Activated B cell treated with CpG ODN at 0.5 μM for 24 hours (primary cell): ENCODE measurements at places on chromosomes 2 and 18. TPM values are rescaled to one million over a fixed set of nuclear protein-coding genes. Genes with fewer than 3 reads are reported as not detected.

ABHD1 gene
- total RNA-seq = 0.20 and 1.1 TPM in 2 replicates

MAB21L4 gene
- not detected in 2 replicates for total RNA-seq

HOXD13 gene
- not detected in 2 replicates for total RNA-seq

GRCh38 chr2:237712477-237713377 is 85.3 kb downstream of the LRRFIP1 start:
- no peak overlapping the region for H3K4me3 ChIP-seq
- H3K27me3 ChIP-seq = no peaks in the 10 kb centered on the region
- no peak for DNase-seq
- peaks cover 57% of the 10 kb centered on the region for H3K36me3 ChIP-seq
- peaks cover 33% of the 10 kb centered on the region for H3K4me1 ChIP-seq
- no peak overlapping the region for H3K27ac ChIP-seq

SERPINB11 gene
- not detected in 2 replicates for total RNA-seq

MTERF4 gene
- 99.7 and 122 TPM in 2 replicates for total RNA-seq

CYP27A1 gene
- 0.49 and 0.55 TPM in 2 replicates for total RNA-seq

DNA sequence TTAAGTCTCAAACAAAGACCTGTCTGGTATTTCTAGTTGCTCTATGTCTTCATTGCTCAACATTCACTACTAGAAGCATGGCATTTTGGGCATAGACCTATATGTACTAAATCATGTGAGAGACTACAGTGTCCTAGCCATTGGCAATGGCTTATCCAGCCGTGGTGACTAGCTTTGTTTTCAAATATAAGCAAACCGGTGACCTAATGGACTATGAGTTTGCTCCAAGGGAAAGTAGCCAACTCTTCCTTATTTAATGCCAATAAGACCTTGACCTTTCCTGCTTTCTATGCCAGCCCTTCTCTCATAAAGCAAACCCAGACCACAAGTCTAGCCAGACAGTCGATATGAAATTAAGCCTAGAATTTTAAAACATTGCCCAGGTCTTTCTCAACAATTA is 113.7 kb upstream of the CREB1 start:
- DNase-seq = no peak
- H3K27ac ChIP-seq = no peak overlapping the region
- H3K4me3 ChIP-seq = no peak overlapping the region

- no peaks in the 10 kb centered on the region for H3K36me3 ChIP-seq
- DNase-seq = no peak
- no peak overlapping the region for H3K4me3 ChIP-seq
- no peak overlapping the region for H3K27ac ChIP-seq
- no peaks in the 10 kb centered on the region for H3K4me1 ChIP-seq
- no peaks in the 10 kb centered on the region for H3K27me3 ChIP-seq
These were observed 260.9 kb downstream of the ZNF804A start for GRCh38 chr2:184859187-184859586.

IL37 gene
- not detected in 2 replicates for total RNA-seq

PLGLB2 gene
- total RNA-seq = 2.5 and 2.8 TPM in 2 replicates

SP9 gene
- total RNA-seq = not detected in 2 replicates

LHCGR gene
- total RNA-seq = not detected in 2 replicates

ALPG gene
- total RNA-seq = not detected in 2 replicates

CRYBA2 gene
- not detected in 2 replicates for total RNA-seq

DNA sequence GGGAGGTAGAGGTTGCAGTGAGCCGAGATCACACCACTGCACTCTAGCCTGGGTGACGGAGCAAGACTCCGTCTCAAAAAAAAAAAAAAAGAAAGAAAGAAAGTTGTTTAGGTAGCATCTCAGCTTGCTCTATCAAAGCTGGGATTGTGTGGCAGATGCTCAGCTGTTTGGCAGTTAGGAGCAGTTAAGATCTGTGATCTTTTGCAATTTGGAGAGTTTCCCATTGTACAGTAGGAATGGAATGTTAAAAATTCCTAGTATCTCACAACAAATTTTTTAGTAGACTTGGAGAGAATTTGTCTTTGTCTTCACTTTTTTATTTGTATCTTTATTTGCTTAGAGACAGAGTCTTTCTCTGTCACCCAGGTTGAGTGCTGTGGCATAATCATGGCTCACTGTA is 122.9 kb upstream of the UNC80 start:
- peaks cover 2% of the 10 kb centered on the region for H3K27me3 ChIP-seq
- no peak overlapping the region for H3K27ac ChIP-seq
- no peak for DNase-seq

GRCh38 chr2:979069-979928 is 28.6 kb downstream of the SNTG2 start:
- peak overlapping the region; percentile 2 for H3K4me3 ChIP-seq
- H3K4me1 ChIP-seq = peaks cover 50% of the 10 kb centered on the region
- H3K27ac ChIP-seq = peak overlapping the region; percentile 54
- no peaks in the 10 kb centered on the region for H3K36me3 ChIP-seq
- no peak for DNase-seq
- H3K27me3 ChIP-seq = peaks cover 24% of the 10 kb centered on the region

DNA sequence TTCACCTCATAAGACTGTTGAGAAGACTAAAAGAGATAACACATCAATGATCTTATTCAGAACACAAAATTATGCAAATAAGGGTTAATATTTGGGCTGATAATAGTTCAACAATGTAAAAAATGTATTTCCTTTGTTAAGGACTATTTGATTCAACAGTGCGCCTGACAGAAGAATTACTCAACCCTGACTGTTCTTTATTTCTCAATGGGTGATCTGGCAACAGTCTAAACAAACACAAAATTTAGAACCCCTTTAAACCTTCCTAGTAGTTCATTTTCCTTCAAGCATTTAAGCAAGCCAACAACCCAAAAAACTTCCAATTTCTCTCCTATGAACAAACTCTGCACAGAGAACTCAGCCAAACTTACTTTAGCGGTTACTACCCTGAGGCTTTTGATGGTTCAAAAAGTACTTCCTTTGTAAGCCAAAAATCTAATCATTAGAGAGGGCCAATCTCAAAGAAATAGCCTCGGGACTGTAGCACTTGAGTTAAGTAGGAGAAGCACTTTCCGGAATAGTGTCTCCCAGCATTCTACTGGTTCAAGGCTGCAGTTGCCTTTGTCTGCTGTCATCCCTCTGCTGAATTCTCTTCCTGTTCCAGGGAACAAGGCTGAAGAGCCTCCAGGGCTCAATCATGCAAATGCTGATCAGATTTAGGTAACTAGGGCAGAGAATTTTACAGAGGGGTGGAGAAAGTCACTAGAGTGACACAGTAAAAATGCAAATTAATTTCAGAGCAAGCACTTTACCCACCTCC is 40.9 kb upstream of the MAPK4 start:
- no peak for DNase-seq
- H3K27ac ChIP-seq = no peak overlapping the region
- no peak overlapping the region for H3K4me3 ChIP-seq

DNA sequence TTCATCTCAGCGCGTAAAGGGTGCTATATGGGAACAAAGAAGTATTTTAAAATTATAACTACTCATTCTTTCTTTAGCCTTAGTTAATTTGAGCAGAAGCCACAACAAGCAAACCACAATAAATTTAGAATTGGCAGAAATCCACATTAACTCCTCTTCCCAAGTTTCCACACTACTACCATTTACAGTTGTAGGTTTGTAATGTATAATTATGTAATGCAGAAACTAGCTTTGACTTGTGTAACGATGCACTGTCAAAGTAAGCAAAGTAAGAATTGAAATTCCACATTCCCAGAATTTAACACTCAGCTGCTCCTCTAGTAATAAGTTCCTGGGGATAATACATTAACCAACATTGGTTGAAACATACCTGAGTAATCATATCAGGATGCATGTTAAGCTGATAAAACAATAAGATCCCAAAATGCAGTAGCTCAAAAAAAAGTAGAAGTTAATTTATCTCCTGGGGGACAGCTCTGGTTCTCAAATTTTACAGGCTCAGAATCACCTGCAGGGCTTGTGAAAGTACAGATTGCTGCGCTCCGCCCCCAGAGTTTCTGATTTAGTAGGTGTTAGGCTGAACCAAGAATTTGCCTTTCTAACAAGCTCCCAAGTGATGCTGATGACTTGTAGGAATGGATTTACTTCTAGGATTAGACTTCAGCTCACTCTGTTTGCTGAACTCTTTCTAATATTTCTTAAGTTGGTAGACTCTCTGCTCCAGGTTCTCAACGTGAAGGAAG is 9.9 kb downstream of the GRP start:
- no peaks in the 10 kb centered on the region for H3K36me3 ChIP-seq
- H3K27ac ChIP-seq = no peak overlapping the region
- DNase-seq = no peak

- no peaks in the 10 kb centered on the region for H3K36me3 ChIP-seq
- H3K4me3 ChIP-seq = no peak overlapping the region
- no peak overlapping the region for H3K27ac ChIP-seq
- H3K4me1 ChIP-seq = no peaks in the 10 kb centered on the region
- no peaks in the 10 kb centered on the region for H3K27me3 ChIP-seq
- DNase-seq = no peak
These were observed 48.9 kb upstream of the COBLL1 start for GRCh38 chr2:164890544-164890943.

INO80C gene
- total RNA-seq = 31.6 and 35.9 TPM in 2 replicates
